Activated CD4-positive, alpha-beta T cell treated with anti-CD3 and anti-CD28 coated beads for 24 hours (primary cell): ENCODE measurements at places on chromosomes 1 and 21.

- no peak for DNase-seq
Measured at GRCh38 chr1:29827801-29828525, 591.6 kb downstream of the PTPRU start.

GRCh38 chr1:18132711-18133541 is 25.3 kb downstream of the IGSF21 start:
- no peak for DNase-seq

GRCh38 chr1:41535276-41535675 is 50.8 kb upstream of the EDN2 start:
- DNase-seq = no peak

DNA sequence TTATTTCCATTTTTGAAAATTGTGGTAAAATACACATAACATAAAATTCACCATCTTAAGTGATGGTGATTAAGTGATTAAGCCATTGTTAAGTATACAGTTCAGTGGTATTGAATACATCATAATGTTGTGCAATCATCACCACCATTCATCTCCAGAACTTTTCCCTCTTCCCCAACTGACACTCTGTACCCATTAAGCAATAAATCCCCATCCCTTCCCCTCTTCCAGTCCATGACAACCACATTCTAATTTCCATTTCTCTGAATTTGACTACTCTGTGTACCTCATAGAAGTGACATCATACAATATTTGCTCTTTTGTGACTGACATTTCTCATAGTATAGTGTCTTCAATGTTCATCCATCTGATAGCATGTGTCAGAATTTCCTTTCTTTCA is 124.8 kb downstream of the DISC1 start:
- no peak for DNase-seq

DNA sequence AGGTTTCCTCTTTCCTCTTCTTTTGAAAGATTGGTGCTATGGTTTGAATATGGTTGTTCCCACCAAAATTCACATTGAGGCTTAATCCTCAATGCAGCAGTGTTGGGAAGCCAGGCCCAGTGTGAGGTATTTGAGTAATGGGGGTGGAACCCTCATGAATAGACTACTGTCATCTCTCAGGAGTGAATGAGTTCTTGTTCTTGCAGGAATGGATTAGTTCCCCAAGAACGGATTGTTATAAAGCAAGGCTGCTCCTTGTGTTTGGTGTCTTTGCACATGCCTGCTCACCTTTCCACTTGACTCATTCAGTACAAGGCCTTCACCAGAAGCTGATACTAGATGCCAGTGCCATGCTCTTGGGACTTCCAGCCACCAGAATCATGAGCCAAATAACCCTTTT is 223.2 kb downstream of the BACH1 start:
- DNase-seq = no peak

- DNase-seq = no peak
Measured at GRCh38 chr1:181479137-181479745, 4.1 kb upstream of the CACNA1E start.

GRCh38 chr1:67040405-67040804 is 13.5 kb downstream of the SLC35D1 start:
- DNase-seq = no peak

DNA sequence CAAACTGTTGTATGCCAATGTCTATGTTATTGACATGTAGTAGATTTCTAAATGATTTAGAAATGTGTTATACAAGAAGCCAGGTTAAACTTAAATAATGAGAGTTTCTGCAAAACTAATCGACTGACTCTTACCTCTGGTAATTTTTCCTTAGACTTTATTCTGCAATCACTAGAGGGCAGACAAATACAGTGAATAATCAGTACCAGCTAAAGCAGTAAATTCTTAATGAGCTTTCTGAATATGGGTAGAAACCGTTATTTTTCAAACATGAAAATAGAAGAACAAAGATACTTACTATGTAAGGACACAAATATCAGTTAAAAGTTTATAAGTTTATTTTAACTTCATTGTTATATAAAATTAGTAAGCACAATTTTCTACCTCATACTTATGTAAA is 97.9 kb upstream of the RGS1 start:
- no peak for DNase-seq

GRCh38 chr21:33566514-33566913 is 22.0 kb downstream of the DONSON start:
- DNase-seq = no peak

DNA sequence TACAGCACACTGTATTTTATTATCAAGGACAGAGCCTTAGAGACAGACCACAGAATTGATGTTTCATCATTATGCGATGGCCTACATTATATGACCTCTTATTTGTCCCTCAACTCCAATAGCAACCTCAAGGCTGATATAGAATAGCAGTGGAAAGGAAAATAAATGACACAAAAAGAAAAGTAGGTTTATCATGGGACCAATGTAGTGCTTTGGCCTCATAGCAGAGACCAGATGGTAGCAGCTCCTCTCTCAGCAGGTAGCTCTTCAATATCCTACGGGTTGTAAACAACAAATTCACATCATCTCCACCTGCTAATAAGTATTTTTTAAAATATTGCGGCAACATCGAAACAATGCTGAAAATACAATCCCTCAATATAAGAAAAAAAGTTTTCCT is 25.2 kb downstream of the ANP32E start:
- no peak for DNase-seq

GRCh38 chr1:63721531-63722189 is 52.2 kb upstream of the ROR1 start:
- no peak for DNase-seq

DNA sequence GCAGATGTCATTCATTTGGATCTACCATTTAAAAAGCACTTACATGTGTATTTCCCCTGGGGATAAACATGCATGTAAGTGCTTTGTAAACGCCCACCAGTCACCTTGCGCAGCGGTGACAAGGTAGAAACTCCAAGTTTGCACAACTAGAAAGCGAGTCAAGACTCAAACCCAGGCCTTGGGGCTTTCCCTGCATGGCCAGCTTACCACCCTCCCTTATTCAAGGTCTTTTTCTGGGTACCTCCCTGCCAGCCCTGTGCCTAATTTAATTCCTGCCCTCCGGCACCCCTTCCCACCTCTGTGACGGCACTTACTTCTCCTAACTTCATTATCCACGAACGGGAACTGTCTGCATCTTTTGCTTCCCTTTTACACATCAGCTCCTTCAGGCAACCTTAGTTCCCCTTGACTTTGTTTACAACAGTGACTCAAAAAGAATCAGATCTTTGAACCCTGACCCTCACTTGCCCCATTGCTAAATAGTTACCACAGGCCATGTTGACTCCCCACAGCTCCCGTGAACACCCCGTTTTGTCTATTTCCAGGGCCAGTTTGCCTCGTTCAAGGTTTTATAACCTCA is 138.3 kb upstream of the ETS2 start:
- no peak for DNase-seq

DNA sequence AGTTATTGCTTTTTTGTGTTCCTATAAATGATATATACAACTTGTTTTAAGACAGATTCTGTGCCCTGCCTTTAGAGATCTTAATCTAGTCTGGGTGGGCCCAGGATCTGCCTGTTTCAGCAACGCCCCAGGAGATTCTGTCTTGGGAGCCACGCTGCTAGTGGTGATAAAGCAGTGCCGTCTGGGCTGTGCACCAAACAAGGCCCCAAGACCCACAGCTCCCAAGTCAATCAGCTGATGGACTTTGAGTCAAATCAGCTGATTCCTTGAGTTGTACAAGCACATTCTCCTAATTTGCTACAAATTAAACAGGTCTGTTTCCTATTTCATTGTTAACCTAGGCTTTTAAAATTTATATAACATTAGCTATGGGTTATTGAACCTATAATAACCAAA is 15.7 kb upstream of the SLC44A3 start:
- no peak for DNase-seq

DNA sequence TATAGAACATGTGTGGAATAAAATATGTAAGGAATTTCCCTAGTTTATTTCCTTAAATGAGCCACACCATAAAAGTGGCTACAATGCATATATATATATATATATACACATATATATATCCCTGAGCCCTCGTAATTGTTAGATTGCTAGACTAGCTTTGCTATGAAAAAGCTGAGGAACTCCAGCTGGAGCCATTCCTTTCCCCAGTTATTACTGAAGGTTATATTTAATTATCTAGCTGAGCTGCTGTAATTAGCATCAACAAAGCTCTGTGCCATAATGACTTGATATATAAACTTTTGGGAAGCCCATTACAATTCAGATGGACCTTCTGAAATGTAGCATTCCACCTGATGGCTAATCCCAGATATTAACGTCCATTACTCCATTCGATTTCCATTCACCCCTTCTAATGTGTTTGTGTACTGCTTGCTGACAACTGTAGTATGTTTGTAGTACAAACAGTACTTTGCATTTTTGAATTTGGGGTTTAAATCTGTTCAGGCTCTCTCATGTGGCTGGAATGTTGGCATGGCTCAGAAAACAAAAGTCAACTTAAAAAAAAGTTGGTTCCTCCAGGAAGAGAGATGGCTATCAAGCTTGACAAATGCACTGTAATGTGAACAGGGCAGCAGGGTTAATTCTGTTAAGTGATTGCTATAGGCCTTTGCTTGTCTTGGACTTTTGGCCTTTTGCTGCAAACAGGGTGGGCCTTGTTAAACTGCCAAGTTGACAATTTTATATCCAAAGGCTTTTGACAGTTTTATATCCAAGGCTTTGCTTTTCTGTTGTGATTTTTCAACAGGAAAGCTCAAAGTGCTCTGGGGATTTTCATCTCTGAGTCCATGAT is 170.0 kb downstream of the LTN1 start:
- no peak for DNase-seq

DNA sequence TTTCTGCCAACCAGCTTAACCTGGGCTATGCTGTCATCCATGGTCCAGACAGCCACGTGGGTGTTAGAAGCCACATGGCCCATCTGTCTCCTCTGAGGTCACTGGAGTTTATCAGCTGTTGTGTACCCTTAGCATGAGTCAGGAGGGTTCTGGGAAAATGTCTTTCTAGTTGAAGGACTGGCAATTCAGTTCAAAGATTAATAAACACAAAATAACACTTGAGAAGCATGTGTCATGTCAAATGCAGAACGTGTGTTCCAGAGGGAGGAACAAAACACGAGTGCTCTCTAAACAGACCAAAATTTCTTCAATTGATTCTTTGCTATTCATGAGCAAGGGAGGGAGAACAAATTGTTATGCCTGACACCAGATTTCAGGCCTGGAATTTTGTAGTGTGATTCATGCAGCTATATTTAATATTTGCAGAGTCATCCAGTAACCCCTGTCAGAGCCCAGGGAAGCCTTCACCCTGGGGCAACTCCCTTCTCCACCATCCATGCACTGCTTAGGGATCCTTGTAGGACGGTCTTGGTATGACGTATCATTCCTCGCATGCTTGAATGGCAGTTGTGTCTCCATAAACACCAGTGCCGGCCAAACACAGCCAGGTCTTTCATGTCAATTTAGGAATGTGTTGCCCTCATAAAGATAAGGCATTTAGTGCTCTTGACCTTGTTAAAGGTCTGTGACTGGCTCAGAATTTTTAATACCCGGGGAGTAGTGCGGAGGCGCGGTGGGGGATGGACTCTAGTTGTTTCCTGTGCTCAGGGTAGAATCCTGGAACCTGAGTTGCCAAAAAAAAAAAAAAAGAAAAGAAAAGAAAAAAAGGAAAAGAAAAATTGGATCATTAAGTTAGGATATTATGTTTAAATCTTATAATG is 27.7 kb upstream of the DYRK1A start:
- DNase-seq = no peak

DNA sequence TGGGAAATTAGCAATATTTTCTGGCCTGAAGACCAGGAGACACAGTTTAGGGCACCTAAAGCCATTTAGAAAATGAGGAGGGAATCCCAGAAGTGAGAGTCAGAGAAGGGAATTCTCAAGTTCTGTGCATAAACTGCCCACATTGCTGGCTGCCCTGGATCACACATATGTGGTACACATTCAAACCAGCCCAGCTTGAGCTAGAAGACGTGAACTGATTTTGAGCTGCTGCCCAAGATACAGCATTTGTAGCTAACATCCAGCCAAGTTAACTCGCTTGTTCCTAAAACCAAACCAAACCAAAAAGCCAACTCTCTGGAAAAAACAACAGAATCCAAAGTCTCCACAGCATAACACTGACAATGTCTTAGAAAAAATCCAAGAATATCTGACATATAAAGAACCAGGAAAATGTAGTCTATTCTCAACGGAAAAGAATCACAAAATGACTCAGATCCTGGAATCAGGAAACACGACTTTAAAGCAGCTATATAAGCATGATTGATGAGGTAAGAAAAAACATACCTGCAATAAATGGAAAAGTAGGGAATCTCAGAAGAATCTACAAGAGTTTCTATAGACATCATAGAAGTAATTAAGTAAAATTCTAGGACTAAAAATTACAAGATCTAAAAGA is 18.2 kb upstream of the QSOX1 start:
- DNase-seq = no peak
